ENCODE measurements at places on chromosomes 7 and 10.

GRCh38 chr10:70579234-70580002 is 23.1 kb downstream of the PRF1 start:
- no peak for DNase-seq

DNA sequence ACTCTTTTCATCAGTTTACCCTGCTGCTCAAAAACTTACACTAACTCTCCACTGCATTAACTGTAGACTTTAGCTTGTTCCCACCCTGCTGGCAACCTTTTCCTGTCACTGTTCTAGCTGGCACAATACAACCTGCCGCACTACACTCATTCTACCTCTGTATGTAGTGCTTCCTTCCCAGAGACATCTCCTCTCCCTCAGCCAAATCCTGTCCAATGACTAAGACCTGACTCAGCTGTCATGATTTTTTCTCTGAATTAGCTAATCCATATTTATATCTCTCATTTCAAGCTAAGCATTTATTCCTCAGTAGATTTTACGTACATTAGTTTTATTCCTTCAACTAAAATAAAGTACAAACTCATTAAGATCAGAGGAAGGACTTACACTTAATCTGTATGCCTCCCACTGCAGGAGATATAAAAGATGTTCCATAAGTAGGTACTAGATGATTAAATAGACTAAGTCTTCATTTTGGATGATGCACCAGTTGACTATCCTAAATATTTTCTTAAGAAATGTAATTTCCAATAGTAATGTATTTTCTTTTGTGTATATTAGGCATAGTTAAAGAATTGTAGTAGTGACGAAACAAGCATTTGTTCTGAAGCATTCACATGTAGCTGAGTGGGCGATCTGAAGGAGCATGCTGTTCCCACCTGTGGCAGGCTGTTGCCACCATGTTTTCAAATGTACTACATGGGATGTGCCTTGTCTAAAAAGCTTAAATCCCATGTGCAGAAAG is 189.1 kb downstream of the SKAP2 start:
- no peak for DNase-seq

DNA sequence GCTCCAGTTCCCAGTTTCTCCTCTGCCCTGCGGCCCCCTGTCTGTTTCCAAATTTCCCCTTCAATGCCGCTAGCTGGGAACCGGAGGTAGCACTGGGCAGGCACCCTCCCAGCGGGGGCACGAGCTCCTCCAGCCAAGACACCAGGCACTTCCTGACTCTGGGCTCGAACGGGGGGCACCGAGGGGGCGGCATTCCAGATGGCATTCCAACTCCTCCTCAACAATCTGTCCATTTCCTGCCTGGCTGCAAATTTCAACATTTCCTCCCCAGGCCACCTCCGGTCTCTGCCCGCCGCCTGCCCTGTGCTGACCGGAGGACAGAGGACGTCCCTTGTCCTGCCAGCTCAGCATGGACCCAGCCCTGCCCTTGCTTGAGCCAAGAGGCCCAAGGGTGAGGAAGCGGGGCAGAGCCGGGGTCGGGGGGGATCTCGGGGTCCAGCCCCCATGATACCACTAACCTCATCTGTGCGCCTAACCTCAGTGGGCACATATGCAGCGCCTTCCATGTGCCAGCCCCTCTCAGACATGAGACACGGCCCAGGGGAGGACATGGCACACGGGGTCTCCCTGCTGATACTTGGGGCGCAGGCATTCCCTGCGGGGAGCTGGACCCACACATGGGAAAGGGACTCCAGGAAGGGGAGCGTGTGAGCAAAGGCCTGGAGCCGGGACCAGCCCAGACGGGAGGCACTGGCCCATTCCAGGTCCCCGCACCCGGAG is 58.0 kb downstream of the PDGFA start:
- no peak for DNase-seq

GRCh38 chr10:122140461-122140902 is 130.6 kb upstream of the BTBD16 start:
- no peak for DNase-seq

DNA sequence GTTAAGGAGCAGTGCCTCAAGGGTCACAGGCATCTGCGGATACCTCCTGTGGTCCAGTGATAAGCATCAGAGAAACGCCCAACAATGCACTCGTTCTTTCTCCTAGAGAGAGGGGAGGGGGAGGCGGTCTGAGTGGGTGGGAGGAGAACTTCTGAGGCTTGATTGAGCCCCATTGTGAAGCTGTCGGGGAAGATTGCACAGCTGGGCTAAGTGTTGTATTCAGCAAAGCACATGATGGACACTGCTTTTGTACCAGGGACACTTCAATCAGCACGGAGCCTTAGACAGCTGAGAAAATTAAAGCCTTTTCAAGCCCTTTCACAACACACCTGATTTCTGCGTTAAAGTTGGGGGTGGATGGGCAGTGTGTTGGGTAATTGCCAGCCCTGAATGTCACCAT is 230.3 kb upstream of the GHITM start:
- DNase-seq, result no peak

DNA sequence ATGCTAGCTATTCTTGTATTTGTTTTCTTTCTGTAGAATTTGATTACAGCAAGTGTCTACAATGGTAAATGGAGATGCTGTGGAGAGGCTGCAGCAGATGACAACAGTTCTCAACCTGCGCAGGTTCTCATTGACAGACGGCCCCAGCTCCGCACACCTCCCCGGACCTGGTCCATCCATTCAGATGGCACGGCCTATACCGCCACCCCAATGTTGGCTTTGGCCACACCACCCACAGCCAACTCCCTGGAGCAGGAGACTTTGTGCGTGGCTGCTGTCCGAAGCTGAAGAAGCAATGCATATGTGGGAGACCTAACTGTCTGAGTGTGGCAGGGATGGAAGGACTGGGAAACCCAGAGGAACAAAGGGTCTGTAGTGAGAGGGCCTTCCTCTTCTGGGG is 116.4 kb upstream of the TCERG1L start:
- no peak for DNase-seq

GRCh38 chr10:97939446-97939990 is 89.9 kb downstream of the GOLGA7B start:
- no peak for DNase-seq

DNA sequence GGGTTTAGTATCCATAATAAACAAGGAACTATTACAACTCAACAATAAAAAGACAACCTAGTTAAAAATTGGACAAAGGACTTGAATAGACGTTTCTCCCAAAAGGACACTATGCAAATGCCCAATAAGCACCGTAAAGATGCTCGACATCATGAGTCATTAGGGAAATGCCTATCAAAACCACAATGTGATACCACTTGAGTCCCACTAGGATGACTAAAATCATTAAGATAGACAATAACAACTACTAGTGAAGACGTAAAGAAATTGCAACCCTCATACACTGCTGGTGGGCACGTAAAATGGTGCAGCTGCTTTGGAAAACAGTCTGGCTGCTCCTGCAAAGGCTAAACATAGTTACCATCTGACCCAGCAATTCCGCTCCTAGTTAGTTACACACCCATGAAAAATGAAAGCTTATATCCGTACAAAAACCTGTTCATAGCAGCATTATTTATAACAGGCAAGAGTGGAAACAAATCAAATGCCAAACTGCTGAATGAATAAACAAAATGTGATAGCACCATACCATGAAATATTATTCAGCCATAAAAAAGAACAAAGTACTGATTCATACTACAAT is 17.3 kb downstream of the CCDC3 start:
- no peak for DNase-seq

DNA sequence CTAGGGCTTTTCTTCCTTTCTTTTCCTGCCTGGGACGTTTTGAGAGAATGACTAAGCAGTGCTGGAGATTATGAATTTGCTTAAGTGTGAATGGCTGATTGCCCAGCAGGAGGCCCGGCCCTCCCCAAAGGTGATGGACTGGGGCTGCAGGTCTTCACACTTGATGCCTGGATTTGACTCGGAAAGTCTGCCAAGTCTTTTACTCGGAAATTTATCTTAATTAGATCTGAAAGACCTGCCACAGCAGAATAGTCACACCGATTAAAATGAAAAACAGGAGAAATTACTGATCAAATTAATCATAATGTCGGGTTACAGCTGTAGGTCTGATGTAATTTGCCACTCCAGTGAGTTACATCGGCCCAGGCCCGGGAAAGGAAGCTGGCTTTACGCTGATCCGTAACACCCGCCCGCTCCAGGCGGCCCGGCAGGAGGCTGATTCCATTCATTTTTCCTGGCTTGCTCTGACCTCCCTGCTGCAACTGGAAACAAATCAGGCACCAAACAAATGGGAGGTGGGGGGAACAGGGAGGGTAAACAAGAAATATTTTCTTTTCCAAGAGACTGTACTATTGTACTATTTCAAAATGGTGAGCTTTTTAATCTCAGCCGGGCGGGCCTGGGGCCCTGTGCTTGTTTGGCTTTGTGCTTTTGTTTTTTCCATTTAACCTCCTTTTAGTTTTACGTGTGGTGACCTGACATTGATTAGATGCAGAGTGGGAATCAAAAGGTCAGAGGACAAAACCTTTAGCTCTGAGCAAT is 212.4 kb upstream of the YAE1 start:
- no peak for DNase-seq

DNA sequence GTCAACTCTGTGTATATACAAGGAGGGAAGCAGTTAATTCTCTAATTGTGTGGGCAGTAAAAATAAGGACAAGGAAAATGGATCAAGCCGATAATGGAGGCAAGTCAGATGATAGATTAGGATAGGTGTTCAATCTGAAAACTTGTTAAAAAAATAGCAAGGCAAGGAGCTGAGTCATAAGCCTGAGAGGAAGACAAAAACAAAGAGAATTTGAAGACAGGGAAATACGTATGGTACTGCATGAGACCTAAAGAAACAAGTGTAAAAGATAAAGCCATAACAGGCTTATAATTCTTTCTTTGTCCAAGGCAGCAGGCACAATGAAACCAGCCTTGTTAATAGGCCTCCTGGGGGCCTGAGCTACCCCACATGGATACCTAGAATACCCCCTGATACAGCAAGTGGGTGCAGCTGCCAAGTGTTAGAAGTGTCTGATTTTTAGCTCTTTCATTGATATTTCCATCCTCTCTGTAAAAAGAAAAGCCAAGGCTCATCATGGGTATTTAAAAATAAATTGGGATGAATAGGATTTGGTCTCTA is 1570.6 kb upstream of the LRRTM3 start:
- DNase-seq, result no peak

GRCh38 chr10:131732631-131733127 is 168.1 kb upstream of the PPP2R2D start:
- DNase-seq, result no peak

- DNase-seq, result no peak
These were observed 556.5 kb upstream of the LRRN3 start for GRCh38 chr7:110534241-110534931.

- DNase-seq, result no peak
These were observed 558.8 kb upstream of the GALNT17 start for GRCh38 chr7:70573071-70573661.

DNA sequence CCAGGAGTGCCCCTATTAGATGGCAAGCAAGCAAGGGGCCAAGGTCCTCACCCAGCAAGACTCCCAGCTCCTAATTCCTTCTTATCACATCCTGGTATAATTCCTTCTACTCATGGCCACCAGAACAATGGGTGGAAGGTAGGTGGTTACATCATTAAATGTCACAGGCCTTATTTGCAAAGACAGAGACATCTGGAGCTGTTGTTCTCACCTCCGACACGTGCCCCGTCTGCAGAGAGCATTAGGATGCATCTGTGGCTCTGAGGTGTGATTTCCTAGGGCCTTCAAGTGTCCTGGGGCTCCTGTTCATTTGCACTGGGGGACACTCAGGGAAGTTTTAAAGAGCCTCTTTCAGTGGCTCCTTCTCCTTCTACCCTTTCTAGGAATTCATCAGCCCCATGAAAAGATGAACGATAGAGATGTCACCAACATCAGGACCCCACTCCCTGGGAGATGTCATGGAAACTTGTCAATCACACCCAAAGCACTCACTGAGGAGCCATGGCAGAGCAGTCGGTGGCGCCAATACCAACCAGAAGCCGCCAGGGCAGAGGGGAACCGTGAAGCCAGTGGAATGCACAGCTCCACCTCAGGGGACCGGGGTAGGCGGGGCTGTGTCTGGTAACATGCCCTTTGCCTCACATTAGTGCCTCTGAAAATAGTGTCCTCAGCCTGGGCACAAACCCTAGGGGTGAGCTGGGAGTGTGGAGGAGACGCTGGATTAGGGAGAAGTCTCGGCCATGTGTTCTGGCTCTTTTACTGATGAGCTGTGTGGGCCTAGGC is 2.9 kb upstream of the ATP6V0E2 start:
- DNase-seq, result no peak

GRCh38 chr7:66602159-66602558 is 26.5 kb upstream of the KCTD7 start:
- DNase-seq, result no peak

GRCh38 chr7:142485617-142486226 is 227.9 kb upstream of the PRSS58 start:
- no peak for DNase-seq

DNA sequence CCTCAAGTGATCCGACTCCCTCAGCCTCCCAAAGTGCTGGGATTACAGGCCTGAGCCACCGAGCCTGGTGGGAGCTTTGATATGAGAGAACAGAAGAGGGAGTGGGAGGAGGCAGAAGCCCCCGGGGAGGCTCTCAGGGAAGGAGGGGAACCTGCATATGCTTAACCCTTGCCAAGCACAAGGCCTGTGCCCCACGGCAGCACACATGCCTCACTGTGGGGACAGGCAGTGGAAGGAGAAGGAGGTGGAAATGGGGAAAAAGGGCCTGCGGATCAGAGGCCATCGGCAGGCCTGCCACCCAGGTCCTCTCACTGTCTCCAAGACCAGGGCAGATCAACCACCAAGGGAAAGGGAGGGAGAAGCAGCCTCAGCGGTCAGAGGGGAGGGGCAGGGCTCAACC is 7.2 kb upstream of the GRID1 start:
- no peak for DNase-seq

- DNase-seq, result no peak
These were observed 53.7 kb downstream of the PFKFB3 start for GRCh38 chr10:6256439-6256838.

DNA sequence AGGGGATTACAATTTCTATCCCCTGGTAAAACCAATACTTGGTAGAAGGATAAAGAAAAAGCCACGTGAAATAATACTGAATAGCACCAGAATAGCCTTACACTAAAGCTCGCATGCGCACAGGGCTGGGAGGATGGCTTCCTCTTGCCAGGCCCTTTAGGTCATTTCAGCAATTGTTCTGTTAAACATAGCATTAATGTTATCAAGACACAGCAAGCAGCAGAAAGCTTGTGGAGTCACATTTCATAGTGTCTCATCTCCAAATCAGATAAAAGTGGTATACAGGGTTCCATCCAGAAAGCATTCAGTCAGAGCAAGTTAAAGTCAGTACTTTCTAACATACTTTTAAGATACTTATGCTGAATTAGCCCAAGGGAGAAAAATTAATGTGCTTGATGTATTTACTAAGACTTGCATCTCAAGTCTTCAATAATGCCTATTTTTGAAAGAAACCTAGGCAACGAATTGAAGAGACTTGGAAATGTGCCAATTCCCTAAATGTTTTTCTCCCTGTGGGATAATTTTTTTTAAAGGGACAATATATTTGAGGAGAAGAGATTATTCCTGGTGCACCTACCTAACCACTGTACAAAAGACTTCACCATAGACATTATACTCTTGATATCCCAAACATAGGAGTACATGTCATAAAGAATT is 14.3 kb upstream of the NPM3 start:
- DNase-seq, result no peak

All from activated CD4-positive, CD25-positive, alpha-beta regulatory T cell (primary cell).